Testis (tissue), 5 donors: ENCODE measurements at places on chromosomes 5 and 9. TPM values are rescaled to one million over a fixed set of nuclear protein-coding genes. Genes with fewer than 3 reads are reported as not detected.

DNA sequence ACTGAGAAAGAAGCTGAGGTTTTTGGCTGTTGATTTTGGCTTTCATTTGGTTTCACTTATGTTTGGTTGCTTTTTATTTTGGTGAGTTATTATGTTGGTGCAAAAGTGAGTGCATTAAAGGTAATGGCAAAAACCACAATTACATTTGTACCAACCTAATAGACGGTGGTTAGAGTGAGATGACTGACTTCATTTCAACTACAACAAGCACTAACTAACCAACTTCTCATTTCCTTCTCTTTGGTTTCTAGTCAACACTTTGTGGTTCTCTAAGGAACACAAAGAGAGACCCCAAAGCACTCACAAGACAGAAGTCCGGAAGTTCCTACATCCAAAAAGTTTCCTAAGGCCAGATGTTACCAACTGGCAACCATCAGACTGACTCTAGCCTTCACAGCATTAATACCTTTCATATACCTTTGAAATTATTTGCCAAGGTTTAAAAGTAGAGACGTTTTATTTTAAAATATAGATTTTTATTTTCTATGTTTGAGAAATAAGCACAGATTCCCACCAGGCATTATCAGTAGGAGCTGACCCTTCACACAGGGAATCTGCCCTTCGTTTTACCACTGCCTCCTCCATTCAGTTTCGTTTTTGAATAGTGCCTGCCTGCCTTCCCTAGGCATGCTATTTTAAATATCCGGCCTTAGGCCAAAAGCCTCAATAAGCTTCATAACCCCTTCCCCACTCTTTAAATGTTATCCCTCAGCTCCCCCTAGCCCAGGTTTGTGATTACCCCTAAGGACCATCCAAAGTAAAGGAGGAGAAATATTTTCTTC is 301.1 kb upstream of the PTGER4 start:
- DNase-seq = no peak
- H3K36me3 ChIP-seq = no peaks in the 10 kb centered on the region
- H3K4me1 ChIP-seq = no peaks in the 10 kb centered on the region
- H3K4me3 ChIP-seq = no peak overlapping the region
- no peaks in the 10 kb centered on the region for H3K27me3 ChIP-seq
- H3K27ac ChIP-seq = no peak overlapping the region

GRCh38 chr5:18072600-18072999 is 438.3 kb downstream of the TAF11L14 start:
- no peak overlapping the region for H3K27ac ChIP-seq
- no peak overlapping the region for H3K4me3 ChIP-seq
- no peak for DNase-seq
- no peaks in the 10 kb centered on the region for H3K36me3 ChIP-seq
- no peaks in the 10 kb centered on the region for H3K4me1 ChIP-seq

- no peaks in the 10 kb centered on the region for H3K4me1 ChIP-seq
- H3K27ac ChIP-seq = no peak overlapping the region
- H3K27me3 ChIP-seq = no peaks in the 10 kb centered on the region
- H3K4me3 ChIP-seq = no peak overlapping the region
Observed at GRCh38 chr9:13070612-13071595, 208.6 kb downstream of the MPDZ start.

FOXI1 gene
- total RNA-seq = 0.19 TPM

ENTREP1 gene
- total RNA-seq = 7.9 TPM
